Stimulated activated CD8-positive, alpha-beta memory T cell treated with anti-CD3 and anti-CD28 coated beads, Interleukin-7, amount 100 ng/mL, for 24 hours (primary cell): ENCODE measurements at places on chromosomes 3 and 15.

- DNase-seq = no peak
Observed at GRCh38 chr3:193743702-193744047, 150.7 kb downstream of the OPA1 start.

GRCh38 chr3:96070678-96071077 is 743.7 kb upstream of the EPHA6 start:
- no peak for DNase-seq

DNA sequence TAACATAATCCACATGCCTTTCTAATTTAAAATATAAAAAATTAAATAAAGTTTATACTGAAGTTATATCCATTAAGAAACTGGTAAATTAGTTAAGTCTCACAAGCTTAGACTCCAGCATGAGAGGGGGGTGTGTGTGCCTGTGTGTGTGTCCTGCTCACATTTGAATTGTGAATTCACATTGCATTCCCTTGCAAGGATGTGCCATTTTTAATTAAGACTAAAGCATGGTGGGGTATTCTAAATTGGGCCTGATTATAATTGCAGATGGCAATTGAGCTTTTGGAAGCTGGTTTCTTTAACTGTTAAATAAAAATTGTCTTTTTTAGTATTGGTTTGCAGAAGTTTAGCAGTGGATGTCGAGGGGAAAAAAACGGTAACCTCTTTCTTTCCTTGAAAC is 56.9 kb downstream of the PTPRG start:
- no peak for DNase-seq

DNA sequence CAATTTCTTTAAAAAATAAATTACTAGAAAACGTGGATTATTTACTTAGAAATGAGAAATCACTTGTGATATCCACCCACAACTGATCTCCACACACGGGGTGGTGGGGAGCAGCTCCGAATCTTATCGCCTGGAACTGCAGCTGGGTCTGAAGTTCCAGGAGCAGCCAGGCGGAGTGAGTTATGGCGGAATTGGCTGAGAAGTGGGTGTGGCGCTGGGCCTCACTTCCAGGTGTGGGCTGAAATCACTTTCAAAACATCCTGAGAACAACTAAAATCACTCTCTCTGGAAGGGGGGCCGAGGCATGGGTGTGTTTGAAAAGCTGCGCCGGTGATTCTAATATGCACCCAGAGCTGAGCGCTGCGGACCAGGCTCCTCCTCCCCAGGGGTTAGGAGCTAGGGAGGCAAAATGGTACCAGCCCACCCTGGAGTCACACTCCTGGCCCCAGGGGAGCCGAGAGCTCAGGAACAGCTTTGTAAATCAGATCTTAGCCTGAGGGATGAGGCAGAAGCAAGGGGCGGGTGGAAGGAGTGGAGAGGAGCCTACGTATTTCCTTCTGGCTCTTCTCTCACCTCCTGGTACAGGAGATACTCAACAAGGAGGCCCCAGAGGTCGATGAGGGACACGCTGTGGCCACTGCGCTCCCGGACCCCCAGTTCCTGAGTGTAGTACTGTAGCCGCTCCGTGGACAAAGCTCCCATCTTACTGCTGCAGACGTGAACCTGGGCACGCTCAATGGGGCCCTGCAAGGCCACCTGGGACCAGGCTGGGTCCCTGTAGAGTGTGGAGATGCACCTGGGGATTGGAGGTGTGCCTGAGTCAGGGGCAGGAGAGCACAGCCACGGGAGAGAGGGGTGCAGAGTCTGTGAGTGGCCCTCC is 9.6 kb downstream of the PLA2G4F start:
- no peak for DNase-seq

DNA sequence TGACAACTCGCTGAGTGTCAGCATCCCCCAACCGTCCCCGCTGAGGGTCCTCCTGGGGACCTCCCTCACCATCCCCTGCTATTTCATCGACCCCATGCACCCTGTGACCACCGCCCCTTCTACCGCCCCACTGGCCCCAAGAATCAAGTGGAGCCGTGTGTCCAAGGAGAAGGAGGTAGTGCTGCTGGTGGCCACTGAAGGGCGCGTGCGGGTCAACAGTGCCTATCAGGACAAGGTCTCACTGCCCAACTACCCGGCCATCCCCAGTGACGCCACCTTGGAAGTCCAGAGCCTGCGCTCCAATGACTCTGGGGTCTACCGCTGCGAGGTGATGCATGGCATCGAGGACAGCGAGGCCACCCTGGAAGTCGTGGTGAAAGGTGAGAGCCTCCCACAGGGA is 35.4 kb downstream of the ACAN start:
- DNase-seq = no peak

- DNase-seq = no peak
Observed at GRCh38 chr3:11118181-11118682, 36.1 kb upstream of the HRH1 start.

DNA sequence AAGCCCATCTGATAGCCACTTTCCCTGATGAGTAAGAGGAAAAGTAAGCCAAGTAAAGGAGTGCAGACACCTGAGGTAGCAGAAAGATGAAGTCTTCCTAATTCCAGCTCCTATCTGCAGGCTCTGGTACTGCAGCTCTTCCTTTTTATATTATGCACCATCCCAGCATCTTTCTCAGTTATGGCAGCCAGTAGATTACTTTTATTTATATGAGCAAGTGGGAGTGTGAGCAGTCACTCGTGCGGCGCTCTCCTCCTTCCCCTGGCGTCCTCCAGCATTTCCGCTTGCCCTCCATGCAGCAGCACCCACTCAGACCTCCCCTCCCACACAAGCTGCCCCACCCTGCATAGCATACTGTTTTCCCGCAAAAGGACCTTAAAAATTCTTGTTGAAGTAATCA is 465.9 kb upstream of the DPPA4 start:
- no peak for DNase-seq

GRCh38 chr3:138907539-138907938 is 39.4 kb downstream of the FOXL2 start:
- no peak for DNase-seq

- no peak for DNase-seq
Observed at GRCh38 chr15:55846116-55846707, 103.3 kb upstream of the PRTG start.

GRCh38 chr3:125055331-125055912 is 375 bp downstream of the HEG1 start:
- no peak for DNase-seq

GRCh38 chr15:65790694-65791334 is 1.3 kb downstream of the DENND4A start:
- no peak for DNase-seq

- DNase-seq = no peak
Observed at GRCh38 chr3:134480546-134480945, 5.2 kb downstream of the ANAPC13 start.

GRCh38 chr3:98589331-98590036 is 3.9 kb downstream of the CPOX start:
- DNase-seq = no peak

DNA sequence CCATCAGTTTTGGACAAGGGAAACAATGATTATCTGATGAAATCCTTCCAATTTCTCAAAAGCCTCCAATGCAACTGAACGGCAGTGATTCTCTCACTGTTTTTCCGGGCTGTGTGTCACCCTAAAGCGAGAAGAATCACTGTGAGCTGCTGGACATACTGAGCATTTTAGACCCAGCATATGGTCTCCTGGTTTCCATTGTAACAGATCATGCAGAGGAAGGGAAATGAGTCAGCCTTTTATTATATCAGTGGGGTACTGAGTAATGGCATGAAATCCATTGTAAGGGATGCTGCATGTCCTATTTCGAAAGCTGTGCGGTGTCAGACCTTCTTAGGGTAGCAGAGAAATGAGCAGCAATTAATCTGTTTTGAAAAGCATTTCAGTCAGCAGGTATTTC is 287.1 kb downstream of the IL5RA start:
- DNase-seq = no peak

DNA sequence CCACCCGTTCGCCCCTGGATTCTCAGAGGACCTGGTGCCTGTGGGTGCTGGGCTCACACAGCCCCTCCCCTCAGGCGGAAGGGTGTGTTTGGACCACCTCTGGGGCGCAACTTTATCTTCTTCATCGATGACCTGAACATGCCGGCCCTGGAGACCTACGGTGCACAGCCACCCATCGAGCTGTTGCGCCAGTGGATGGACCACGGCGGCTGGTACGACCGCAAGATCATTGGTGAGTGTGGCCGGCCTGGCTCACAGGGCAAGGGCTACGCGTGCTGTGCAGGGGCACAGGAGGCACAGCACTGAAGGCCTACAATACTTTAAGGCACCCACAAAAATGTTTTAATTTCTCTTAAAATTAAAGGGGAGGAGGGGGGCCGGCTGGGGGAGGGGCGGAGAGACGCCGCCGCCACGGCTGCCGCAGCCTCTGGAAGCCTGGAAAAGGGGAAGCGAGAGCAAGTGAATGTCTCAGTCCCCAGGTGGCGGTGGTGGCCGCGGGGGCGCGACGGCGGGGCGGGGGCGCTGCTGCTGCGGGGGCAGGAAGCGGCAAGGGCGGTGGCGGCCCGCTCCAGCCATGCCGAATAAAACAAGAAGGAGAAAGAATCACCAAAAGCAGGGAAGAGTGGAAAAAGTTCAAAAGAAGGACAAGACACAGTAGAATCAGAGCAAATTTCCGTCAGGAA is 56.8 kb downstream of the DNAH1 start:
- DNase-seq = no peak

GRCh38 chr3:119871571-119871970 is 89.7 kb downstream of the NR1I2 start:
- DNase-seq = no peak

DNA sequence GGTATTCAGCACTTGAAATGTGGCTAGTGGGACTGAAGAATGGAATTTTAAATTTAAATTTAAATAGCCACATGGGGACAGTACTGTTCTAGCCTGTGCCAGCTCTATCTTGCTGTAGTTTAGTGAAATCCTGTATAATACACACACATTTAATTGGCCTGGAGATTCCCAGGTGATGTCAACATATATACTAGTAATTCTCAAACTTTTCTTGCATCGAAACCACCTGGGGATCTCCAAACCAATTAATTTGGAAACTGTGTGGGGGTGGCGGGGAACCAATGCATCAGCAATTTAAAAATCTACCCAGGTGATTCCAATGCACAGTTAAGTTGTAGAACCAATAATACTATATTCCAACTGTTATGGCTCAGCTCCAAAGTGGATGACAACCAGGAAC is 228.9 kb upstream of the MRPL3 start:
- DNase-seq = no peak

- DNase-seq = no peak
Observed at GRCh38 chr15:81758818-81759284, 287.0 kb downstream of the MEX3B start.

- no peak for DNase-seq
Observed at GRCh38 chr3:173066044-173067004, 74.7 kb downstream of the SPATA16 start.

- DNase-seq = no peak
Observed at GRCh38 chr3:126490619-126491018, 14.9 kb upstream of the ZXDC start.

- DNase-seq = no peak
Observed at GRCh38 chr3:31704591-31705179, 172.0 kb downstream of the STT3B start.

DNA sequence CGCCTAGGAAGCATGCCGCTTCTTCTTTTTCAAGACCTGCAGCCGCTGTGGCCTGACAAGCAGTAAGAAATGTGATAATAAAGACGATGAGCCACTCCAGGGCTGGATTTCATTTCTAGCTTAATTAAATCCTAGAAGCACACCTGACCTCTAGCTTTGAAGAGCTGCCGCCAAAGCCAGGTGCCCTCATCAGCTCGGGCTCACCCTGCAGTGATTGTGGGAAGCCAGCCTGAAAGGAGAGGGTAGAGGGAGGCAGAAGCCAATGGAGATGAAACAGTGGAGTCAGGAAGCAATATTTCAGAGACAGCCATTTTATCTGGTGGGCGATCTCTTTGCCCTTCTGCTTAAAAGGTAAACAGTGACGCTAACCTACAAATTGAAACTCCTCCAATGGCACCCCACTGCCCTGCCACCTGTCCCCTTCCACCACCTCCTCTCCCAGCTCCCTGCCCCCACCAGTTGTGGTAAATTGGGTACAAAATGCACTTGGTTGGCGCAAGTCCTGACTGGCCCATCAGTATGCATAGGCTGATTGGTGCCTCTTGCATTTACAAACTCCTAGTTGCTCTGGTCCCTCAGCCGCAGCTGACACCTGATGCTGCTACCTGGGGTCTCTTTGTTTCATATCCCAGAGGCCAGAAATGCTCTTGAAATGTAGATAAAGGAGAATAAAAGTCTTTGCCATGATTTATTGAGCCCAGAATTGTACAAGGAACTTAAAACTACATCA is 385.3 kb downstream of the PDCD6IP start:
- DNase-seq = no peak

DNA sequence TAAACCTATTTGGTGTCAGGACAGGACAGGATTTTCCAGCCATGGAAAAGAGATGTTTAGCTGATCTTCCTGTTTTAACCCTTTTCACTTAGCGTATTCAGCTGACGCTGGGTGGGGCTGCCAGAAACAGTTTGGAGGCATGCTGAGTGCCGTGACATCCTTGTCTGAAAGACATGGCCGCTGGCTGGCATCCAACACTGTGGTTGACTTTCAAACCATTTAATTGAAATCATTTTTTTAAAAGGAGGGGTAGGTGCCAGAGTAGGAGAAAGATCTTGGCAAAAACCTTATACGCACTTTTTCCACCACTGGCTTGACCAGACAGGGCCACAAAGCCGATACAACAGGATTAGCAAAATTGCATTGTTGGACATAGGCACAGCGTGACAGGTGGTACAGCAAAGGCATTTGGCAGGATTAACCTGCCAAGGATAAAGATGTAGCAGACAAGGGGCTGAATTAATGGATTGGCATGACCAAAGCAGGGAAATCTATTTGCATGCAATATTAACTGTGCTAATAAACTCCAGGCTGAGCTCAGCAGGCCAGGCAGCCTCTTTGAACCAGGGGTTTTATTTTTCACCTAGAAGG is 131.8 kb upstream of the TOPAZ1 start:
- no peak for DNase-seq

DNA sequence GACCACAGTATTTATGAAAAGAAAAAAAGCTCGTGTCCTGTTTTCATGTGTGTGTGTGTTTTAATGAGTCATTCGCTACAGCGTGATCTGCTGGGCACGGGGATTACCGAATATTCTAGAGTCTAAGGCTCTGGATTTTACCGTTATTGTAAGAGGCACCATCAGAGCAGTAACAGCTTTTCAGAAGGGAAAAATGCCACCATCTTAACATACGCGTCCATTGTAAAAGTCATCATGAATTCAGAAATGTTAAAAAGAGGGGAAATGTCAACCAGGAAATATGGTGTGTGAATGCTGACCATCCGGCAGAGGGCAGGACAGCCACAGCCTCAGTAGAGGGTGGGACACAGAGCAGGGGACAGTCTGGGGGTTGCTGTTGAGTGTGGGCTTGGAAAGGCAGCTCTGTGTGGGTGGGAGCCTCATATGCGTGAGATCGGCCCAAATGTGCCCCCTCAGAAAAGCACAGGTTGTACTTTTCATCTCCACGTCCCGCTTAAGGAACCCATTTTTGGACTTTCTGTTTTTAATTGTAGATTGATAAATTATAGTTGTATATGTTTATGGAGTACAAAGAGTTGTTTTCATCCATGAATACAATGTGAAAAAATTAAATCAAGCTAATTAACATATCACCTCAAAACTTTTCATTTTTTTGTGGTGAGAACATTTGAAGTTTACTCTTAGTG is 69.6 kb downstream of the ASB7 start:
- no peak for DNase-seq
